Muscle of back (tissue), 13 donors: ENCODE measurements at places on chromosomes 13 and 19. TPM values are rescaled to one million over a fixed set of nuclear protein-coding genes. Genes with fewer than 3 reads are reported as not detected.

Gene KEAP1
- polyA plus RNA-seq: 63.6 TPM

Gene LYPD5
- polyA plus RNA-seq: 0.48 TPM

Gene KLK15
- polyA plus RNA-seq: not detected

DNA sequence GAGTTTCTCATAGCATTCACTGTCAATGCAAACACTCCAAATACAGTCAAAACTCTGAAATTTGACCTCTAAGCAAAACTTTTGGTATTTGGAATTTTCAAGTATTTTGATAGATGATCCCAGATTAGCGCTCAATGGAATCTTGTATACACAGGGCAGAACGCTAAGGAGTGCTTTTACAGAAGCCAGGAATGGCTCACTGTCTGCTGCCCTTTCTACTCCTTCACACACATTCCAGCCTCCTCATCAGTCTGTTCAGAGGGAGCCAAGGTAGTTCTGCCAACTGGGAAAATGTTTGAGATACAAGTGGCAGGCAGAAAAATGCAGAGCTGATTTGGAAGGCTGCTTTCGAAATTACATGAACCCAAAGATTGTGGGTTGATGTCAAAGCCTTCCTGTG is 4.4 kb upstream of the STARD13 start:
- no peak for DNase-seq

- DNase-seq: no peak
Measured at GRCh38 chr13:103328899-103329298, 262.7 kb upstream of the SLC10A2 start.

GRCh38 chr19:34484328-34484727 is 2.8 kb downstream of the WTIP start:
- DNase-seq: no peak
